ENCODE measurements at places on chromosomes 1 and 21.

DNA sequence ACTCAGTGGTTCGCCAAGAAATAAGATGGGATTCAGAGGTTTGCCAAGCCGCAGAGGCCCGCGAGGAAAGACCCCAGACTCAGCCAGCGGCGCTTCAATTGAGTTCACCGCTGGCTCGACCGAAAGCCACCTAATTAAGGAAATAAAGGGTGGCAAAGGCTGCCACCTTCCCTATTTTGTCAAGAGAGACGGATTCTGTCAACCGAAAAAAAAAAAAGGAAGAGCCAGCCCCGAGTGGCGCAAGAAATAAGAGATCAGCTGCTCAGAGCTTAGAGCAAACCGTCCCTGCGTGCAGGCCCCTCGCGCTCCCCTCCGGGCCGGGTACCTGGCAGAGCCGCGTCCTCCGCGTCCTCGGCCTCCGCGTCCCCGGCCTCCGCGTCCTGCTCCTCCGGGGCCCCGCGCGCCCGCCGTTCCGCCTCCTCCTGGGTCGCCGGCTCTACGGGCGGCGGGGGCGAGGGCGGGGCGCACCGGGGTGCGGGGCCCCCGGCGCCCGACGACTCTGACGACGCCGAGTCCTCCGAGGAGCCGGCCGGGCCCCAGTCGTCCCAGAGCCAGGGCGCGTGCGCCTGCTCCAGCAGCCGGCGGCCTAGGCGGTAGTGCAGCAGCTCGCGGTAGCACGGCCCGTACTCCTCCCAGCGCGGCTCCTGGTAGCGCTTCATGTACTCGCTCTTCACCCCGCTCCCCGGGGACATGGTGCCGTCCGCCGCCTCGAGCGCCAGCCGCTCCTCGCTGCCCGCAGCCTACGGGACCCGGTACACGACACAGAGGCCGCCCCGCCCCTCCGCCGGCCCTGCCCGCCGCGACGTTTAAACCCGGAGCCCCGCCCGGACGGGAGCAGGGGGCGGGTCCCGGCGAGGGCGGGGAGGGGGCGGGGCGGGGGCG lies 832 bp downstream of the CCSAP start:
- peak; percentile 65 for DNase-seq

DNA sequence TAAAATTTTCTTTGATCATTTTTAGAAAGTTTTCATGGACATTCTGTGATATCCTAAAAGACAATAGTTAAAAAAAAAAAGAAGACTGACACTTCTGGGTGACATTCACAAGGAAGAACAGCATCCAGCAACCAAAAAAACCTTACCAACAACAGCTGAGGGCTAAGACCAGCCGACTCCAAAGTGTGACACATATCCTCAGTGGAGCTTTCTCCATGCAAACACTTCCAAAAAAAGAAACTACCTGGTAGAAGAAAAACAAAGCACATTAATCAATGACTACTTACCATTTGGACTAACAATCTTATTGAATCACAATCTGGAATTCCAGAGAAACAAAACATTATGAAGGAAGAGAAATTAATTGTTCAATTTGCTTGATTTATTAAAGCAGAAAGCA lies 88.2 kb downstream of the IARS2 start:
- DNase-seq, result no peak

DNA sequence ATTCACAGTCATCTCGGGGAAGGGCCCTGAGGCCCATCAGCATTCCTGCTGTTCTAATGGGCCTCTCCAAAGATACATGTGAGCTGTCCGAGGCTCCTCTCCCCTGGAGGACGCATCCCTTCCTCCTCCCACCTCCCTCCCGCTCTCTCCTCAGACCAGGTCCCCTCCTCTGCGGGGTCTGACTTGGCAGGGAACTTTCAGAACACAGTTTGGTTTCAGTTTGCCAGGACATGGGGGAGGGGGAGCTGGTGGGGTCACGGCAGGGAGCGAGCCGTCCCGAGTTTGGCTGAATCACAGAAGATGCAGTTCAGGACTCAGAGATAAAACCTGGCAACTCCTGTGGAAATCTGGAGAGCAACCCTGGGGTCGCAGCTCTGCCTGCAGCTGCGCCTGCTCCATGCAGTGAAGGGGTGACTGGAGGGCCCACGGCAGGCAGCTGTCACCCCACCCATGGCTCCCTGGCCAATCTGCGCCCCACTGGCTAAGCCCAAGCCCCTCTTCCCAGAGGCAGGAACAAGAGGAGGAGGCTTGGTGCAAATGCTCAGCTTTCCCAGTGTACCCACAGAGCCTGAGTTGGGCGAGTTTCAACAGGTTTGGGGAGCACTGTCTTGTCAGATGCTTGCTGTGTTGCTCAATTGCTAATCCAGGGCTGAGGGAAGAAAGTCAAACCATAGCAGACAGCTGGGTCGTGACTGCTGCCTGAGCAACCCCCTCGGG lies 5.7 kb downstream of the WNT4 start:
- no peak for DNase-seq

- no peak for DNase-seq
Measured at GRCh38 chr1:39310015-39310414, 105.5 kb downstream of the MACF1 start.

- DNase-seq, result no peak
Measured at GRCh38 chr1:207173396-207173795, 69.4 kb downstream of the C4BPA start.

- no peak for DNase-seq
Measured at GRCh38 chr1:236204039-236204438, 61.7 kb downstream of the GPR137B start.

Measured in GM12892 (cell line).